ENCODE measurements at places on chromosomes 6 and 20.

GRCh38 chr6:87913974-87914373 lies 133.7 kb upstream of the SPACA1 start:
- no peak for DNase-seq

DNA sequence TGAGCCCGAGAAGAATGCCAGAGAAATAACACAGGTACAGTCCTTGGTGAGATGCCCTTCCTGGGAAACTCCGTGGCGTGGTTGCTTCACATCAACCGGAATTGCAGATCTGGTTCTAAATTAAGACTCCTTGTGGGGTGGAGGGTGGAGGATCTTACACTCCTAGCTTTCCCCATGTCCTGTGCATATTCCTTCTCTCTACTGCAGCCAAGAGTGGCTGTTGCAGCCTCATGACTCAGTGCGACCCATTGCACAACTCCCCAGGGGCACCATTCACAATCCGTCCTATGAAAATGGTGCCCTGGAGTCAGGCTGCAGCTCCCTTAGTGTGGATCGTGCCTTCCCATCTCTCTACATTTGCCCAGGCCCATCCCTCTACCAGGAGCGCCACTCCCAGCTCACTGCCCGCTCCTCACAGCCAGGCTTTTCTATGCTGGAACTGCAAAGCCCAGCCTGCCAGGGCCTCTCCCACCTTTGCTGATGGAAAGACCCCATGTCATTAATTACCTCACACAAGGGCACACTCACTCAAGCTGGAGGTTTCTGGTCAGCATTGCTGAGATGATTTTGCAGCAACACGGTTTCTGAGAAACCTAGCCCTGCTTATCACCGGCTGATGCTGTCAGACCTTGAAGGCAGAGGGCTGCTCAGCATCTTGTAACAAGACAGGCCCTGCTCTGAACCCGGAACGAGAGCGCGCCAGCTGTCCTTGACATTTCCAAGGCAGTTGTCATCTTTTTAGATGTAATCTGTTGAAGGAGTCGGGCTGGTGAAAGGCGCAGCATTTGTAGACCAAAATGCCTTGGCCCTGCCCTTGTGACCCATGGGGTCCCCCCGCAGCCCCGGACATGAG lies 39.7 kb downstream of the SIRPA start:
- DNase-seq: peak; percentile 87

GRCh38 chr20:57594092-57594951 lies 25.9 kb downstream of the ZBP1 start:
- DNase-seq: no peak

- no peak for DNase-seq
These were observed 626.8 kb upstream of the ARID1B start for GRCh38 chr6:156150391-156150790.

DNA sequence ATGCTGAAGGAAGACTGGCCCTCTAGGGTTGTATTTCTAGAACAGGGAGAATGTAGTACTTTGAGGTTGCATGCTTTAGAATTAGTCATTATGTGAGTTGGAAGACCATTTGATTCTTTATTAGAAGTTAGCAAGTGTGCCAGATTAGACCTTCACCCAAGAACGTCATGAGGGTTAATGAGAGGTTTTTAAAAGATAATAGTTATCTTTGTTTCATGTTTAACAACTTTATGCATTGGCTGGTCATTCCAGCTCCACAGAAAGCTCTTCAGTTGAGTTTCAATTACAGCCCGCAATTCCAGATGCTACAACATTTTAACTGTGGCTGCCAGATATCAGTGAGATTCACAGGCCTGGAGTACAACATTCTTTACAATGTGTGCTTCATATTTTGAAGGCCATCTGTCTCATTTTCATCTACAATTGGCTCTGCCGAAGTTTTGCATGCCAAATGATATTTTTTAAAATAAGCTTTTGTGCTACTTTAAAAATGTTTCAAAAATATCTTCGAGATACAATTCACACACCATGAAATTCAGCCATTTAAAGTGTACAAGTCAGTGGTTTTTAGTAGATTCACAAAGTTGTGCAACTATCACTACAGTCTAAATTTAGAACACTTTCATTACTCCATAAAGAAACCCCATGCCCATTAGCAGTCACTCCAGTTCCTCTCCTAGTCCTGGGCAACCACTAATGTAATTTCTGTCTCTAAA lies 61.1 kb upstream of the FBXO30 start:
- DNase-seq: no peak

DNA sequence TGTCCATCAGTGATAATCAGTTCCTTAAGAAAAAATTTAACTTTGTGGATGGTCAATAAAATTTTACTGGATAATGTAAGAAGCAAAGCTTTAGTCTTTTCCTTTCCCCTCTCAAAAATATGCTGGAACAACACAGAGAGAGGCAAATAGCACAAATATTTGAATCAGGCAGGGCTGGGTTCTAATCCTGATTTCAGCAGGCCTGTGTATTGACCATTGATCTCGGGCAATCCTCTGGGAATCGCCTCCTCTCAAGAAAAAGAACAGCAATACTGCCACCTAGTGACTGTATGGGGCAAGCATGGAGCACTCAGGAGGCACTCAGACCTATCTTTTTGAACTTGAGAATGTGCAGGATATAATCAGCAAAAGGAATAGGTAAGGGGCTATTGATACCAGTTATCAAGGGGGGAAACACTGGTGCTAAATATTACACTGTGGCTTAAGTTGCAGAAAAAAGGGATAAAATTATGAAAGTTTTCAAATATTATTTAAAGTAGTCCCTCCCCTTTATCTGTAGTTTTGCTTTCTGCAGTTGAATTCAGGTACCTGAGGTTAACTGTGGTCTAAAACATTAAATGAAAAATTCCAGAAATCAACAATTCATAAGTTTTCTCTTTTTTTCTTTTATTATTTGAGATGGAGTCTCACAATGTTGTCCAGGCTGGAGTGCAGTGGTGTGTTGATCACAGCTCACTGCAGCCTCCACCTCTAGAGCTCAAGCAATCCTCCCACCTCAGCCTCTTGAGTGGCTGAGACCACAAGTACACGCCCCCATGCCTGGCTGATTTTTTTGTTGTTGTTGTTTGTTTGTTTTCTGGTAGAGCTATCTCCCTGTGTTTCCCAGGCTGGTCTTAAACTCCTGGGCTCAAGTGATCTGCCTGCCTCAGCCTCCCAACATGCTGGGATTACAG lies 91.8 kb upstream of the NHSL1 start:
- DNase-seq: peak; percentile 32

- no peak for DNase-seq
These were observed 45.5 kb downstream of the IRF4 start for GRCh38 chr6:437037-437392.

DNA sequence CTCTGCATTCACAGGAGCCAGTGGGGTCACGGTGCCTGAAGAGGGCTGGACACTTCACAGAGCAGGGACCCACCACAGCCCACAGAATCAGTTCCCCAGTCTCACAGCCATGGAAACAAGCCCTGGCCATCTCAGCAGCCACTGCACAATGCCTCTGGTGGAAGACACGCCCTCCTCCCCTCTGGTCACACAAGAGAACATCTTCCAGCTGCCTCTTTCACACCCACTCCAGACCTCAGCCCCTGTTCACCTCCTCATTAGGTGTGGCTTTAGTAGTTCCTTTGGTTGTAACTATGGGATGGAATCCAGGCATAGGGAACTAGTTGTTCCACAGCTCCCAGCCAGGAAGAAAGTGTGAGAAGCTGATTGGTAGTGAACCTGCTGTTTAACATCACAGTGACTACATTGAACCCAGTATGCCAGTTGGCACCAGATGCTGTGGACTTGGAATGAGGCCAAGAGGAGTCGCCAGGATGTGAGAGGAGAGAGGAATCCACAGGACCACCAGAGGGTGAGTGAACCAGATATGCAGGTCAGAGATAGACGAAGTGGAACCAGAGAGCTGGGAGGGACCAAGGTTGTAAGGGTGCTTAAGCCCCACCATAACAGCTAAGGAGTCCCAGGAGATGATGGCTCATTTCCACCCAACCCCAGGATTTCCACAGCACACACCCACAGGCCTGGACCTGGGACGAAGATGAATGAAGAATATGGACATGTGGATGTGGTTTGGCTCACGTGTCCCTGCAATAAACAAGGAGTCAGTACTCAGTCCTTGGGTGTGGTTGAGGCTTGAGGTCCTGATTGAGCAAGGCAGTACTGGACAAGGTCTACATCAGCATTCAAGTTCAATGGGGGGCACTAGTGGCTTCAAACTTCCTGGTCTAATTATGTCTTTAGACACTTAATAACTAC lies 8.8 kb upstream of the BTN3A3 start:
- DNase-seq: no peak

DNA sequence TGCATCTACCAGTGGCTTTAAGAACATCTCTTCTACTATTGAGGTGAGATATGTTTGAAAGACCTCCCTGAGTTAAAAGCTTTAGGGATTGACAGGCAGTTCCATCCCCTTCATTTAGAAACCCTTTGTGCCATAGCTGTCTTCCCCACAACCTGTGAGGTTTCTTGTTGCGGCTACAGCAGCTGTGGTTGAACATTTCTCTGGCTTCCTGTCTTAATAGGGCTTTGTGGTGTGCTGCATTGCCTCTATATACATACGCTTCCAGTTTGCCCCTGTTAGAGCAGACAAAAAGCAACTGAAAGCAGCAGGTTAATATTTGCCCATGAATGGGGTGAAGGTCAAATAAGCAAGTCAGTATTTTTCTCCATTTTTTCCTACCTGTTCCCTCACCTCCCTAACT lies 210.2 kb downstream of the TMEM200A start:
- no peak for DNase-seq

- no peak for DNase-seq
These were observed 103.2 kb upstream of the FOXP4 start for GRCh38 chr6:41442800-41443501.

GRCh38 chr6:10962673-10963072 lies 75.8 kb downstream of the SYCP2L start:
- DNase-seq: peak; percentile 65

- DNase-seq: no peak
These were observed 40.6 kb downstream of the TXLNB start for GRCh38 chr6:139251045-139251690.

DNA sequence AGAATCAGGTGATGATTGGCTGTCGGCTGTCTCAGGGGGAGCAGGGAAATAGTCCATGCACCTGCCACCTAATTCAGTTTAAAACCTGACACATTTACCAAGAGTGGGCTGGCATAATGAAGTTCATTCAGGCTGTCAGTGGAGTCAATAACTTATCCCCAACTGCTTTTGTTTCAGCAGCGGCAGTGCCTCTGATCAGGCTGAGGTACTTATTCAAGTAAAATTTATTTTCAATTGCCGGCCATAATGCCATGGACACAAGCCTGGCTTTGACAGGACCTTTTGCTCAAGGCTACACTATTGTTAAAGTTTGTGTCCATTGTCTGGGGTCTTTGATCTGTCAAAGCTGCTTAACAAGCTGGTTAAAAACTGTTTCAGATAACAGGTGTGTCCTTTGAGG lies 20.6 kb downstream of the OLIG3 start:
- no peak for DNase-seq

GRCh38 chr6:150651808-150652470 lies 52.3 kb downstream of the PLEKHG1 start:
- no peak for DNase-seq

- DNase-seq: peak; percentile 45
These were observed 368.9 kb upstream of the JARID2 start for GRCh38 chr6:14876778-14877613.

- no peak for DNase-seq
These were observed 21.1 kb upstream of the ROS1 start for GRCh38 chr6:117446861-117447260.

DNA sequence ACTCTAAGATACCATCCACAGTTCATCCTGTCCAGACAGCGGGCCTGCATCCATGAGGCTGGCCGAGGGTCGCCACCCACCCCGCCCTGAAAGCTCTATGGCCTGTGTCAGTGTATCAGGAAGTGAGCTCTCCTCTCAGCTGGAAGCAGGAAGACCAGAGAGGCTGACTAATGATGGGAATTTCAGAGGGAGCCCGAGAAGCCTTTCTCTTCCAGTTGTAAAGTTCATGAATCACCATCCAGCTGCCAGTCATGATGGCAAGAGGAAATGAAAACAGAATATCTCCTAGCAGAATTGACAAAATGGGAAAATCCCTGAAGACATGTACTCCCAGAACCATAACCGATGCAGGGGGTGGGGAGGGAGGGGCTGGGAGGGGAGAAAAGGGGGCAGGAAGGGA lies 109.6 kb upstream of the RPS6KA2 start:
- DNase-seq: peak; percentile 42

DNA sequence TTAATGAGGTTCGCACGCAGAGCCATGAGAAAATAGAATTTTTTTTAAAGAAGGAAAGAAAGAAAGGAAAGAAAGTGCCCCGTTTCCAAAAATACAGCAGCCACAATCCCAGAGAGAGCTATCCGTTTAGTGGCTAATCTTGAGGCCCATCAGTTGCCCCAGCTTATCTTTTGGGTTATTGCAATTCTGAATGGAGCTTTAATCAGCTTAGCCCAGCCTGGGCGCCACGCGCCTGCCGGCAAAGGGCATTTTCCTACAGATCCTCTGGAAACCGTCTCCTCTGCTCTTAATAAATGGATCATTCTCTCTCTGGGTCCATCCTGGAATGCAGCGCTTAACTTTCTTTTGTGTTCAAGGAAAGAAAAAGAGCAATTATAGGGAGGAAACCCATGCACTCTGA lies 413.3 kb downstream of the MAFB start:
- DNase-seq: no peak

- DNase-seq: peak; percentile 17
These were observed 28.7 kb downstream of the CFAP206 start for GRCh38 chr6:87436435-87436834.

GRCh38 chr6:100968949-100969348 lies 87.8 kb upstream of the ASCC3 start:
- no peak for DNase-seq

DNA sequence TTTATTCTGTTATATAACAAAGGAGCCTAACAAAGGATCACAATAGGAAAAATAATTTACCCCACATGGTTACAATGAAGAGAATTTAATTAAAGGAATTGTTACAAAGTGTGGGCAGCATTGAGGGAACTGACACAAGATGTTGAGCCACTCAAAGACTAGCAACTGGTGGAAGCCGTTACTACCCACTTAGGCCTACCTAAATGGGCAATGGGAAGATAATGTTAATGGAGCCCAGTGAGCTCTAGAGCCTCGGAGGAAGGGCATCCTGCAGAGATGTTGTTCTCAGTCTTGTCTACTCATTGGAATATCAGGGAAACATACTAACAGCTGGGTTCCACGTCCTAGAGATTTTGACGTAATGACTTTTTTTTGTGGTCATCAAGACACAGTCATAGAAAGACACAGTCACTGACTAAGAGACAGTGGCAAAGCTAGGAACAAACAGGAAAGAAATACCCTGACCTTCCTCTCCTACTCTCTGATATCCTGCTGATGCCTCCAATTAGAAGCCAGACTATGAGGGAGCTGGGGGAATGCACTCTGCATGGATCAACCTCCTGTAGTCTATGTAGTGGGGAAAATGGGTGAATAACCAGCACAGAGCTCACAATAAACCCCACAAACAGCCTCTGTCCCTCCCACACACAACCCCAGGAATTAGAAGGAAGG lies 523.8 kb upstream of the FLRT3 start:
- no peak for DNase-seq

- no peak for DNase-seq
These were observed 15.0 kb upstream of the DSE start for GRCh38 chr6:116355796-116356195.
